GM19239 (cell line): ENCODE measurements at places on chromosomes 1 and 21.

- no peak for DNase-seq
Measured at GRCh38 chr1:42998386-42998785, 39.7 kb upstream of the SLC2A1 start.

- no peak for DNase-seq
Measured at GRCh38 chr1:12185036-12185917, 18.5 kb downstream of the TNFRSF1B start.

DNA sequence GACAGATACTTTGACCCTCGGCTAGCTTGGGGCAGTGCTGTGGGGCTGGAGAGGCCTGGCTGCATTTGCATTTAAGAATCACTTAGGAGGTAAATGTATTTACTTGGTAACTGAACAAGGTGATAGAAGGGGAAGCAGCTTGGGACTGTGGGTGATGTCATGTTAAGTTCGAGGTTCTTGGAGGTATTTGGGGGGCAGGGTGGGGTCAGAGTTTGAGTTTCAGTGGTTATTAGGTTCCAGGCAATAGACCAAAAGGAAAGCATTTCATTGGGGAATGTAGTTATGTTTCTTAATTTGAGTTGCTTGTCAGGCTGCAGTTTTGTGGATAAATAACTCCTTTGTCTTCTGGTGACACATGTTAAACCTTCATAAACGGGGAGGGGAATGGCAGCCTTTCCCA, 2.4 kb upstream of the FAM78B start:
- no peak for DNase-seq

- DNase-seq: no peak
Measured at GRCh38 chr1:17808816-17809215, 53.7 kb downstream of the ACTL8 start.

DNA sequence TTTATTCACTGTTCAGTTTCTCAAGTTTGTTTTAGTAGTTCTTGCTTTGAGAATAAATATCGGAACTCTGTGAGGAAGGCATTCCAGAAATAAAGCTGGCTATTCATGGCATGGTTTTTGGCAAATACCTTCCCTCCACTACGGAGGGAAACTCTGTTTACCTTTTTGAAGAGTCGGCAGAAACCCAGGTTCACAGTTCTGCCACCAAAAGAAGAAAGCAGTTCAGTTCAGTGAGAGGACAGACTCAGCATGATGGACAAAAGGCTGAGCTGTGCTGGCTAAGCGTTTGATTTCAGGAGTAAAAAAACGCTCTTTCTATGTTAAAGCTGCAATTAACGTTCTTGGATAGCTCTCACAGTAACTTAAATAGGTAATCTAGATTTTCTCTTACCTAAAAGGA, 42.4 kb downstream of the CNN3 start:
- DNase-seq: no peak
